ENCODE measurements at places on chromosomes 13 and 19.

DNA sequence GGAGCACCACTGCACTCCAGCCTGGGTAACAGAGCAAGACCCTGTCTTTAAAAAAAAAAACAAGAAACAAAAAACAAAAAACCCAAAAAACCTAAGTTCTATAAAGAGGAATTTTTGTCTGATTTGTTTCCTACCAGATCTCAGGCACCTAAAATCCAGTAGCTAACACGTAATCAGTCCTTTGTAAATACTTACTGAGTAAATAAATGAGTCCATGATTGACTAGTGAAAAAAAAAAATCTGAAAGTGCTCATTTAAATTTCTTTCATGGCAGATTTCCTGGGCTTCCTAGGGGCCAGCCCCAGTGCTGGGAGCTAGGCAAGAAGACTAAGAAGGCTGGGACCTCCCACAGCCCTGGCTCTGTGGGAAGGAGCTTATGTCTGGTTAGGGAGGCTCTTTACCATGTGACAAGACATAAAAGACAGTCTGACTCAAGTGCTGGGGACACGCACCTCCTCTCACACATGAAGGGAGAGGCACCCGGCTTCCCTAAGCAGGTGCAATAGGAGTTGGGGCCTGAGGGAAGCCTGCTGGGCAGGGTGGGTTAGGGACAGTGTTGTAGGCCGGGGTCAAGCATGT, 22.5 kb downstream of the LIG1 start:
- no peak for DNase-seq

GRCh38 chr19:4577020-4577782, 17.7 kb upstream of the SEMA6B start:
- no peak for DNase-seq

DNA sequence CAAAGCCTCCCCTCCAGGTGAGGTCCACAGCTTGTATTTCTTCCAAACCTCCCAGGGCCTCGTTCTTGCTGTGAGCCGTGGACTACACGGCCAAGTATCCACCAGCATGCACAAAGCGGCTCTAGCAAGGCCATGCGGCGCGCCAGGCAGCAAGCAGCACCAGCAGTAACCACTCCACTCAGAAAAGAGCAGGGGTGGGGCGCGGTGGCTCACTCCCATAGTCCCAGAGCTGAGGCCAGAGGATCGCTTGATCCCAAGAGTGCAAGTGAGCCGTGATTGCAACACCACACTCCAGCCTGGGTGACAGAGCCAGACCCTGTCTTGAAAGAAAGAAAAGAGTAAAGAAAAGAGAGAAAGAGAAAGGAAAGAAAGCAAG, 4.7 kb downstream of the CCDC8 start:
- no peak for DNase-seq

GRCh38 chr13:67139551-67139950, 90.6 kb downstream of the PCDH9 start:
- no peak for DNase-seq

DNA sequence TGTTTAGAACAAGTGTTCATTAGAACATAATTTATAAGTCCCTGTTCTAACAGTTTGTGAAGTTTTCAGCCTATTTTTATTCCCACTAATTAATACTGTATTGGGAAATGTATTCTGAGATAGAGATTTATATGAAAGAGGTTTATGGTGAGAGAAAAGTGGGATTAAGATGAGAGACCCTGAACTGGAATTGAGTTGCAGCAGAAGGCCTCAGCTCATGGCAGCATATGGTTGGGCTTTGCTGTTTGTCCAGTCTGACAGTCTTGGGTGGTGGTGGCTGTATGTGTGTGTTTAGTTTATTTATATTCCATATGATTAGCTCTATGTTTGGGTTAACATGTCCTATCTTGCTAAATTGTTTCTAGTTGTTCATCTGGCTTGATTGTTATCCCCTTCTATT, 575.1 kb downstream of the SLITRK5 start:
- DNase-seq: no peak

DNA sequence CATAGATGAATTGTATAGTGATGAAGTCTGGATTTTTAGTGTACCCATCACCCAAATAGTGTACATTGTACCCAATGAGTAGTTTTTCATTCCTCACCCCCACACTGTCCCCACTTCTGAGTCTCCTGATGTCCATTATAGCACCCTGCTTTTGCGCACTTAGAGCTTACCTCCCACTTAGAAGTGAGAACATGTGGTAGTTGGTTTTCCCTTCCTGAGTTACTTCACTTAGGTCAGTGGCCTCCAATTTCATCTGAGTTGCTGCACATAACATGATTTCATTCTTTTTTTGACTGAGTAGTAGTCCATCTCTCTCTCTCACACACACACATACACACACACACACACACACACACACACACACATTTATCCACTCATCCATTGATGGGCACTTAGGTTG, 43.2 kb upstream of the ALOX5AP start:
- DNase-seq: no peak

DNA sequence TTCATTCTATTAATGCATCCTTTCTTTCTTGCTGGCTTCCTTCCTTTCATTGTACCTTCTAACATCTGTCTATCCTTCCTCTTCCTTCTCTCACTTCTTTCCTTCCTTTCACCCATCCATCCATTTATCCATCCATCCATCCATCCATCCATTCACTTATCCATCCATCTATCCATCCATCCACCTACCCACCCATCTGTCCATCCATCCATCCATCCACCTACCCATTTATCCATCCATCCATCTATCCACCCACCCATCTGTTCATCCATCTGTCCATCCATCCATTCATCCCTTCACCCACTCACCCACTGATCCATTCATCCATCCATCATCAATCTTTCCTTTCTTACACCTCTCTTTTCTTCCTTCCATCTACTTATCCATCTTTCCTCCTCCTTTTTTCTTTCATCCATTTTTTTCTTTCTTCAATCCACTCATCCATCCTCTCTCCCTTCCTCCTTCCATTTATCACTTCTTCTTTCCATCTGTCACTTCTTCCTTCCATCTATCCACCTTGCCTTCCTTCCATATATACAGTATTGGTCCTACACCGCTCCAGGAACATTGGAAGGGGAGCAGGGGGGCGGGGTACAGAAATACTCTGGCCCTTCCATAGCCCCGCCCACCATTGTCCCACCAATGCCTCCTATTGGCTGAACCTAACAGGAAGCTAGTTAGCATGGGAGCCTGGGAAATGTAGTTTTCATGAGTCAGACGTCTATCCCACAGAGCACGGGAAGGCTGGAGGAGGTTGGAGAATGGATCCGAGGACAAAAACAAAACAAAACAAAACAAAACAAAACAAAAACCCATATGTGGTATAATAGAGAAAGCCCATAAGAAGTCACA, 45.9 kb downstream of the MBD3L1 start:
- no peak for DNase-seq

DNA sequence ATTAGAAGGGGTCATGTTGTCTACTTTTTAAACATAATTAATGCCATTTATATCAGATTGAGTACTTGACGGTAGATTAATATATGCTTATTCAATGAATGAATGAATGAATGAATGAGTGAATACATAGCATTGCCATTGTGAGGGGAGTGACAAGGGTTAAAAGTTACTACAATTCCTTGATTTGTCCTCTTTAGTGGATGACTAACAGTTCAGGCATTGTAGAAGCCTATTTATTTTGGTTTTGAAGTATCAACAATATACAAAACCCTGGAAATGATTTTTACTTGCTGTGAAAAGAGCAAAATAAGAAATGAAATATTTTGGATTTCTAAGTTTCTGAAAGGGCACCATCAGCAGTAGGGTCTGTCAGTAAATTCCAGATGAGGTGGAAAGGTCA, 122.7 kb downstream of the CYSLTR2 start:
- DNase-seq: no peak
